ENCODE measurements at places on chromosomes 3 and 15.

- no peak for DNase-seq
These were observed 932 bp downstream of the GSK3B start for GRCh38 chr3:120093119-120093910.

DNA sequence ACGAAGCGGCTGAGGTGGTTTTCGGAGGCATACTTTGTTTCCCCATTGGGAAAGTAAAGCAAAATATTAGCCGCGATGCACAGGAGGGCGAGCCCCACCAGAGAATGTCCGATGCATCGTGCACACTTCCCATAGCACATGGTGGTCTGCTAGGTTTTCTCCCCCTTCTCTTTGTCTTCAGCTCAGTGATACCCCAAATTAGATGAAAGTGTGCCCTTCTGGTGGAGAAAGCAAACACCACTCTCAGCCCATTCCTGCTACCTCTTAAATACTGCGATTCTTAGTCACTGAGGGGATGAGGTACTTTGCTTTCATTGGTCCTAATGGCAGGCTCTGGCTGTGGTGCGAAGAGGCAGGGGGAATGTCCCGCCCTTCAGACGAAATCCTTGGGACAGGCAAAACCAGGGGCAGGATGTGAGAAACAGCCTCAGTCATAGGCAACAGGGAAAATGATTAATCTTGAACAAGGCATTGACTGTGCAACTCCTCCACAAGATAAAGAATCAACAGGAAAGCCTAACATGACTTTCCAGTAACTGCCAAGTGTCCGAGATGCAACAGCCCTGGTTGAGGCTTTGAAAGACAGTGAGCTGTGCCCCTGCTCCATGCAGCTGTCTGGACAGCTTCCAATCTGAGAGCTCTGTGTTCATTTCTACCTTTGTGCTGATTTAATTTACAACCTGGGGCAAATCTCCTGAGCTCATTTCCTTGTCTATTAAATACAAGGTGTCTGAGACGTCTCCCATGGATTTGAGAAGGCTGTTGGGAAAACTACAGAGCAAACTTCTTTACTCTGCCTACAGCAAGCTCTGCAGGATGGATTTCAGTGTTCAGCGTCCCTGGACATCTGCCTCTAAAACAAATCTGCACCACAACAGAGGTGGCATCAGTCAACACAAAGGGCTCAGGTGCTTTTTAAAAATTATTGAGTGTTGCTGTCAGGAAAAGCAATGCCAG, at the start of gene TM4SF1:
TM4SF1 (minus strand) TSS at position 242 of the 957 bp plus-strand sequence; CDS start at position 140, 102 bp downstream.
- DNase-seq, result peak; percentile 40

- DNase-seq, result no peak
These were observed 311.5 kb downstream of the EDEM1 start for GRCh38 chr3:5498981-5499380.

DNA sequence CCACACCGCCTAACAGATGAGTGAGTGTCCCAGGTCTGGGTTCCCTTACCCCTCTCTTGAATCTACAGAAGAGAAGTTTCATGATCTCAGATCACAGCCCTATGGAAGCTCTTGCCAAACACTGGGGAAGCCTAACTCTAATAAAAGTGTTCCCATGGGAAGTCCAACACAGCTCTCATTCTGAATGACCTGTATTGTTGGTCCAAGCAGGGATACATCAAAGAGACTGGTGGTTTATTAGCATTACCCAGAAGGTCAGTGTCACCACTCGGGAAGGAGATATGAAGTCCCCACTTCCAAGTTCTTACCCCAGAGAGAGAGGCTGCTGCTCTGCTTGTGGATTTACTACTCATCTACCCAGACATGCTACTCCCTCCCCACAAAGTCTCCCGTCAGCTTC, 9.0 kb upstream of the NCBP2 start:
- DNase-seq, result no peak

GRCh38 chr15:67241132-67241855, 13.2 kb downstream of the AAGAB start:
- DNase-seq, result no peak

DNA sequence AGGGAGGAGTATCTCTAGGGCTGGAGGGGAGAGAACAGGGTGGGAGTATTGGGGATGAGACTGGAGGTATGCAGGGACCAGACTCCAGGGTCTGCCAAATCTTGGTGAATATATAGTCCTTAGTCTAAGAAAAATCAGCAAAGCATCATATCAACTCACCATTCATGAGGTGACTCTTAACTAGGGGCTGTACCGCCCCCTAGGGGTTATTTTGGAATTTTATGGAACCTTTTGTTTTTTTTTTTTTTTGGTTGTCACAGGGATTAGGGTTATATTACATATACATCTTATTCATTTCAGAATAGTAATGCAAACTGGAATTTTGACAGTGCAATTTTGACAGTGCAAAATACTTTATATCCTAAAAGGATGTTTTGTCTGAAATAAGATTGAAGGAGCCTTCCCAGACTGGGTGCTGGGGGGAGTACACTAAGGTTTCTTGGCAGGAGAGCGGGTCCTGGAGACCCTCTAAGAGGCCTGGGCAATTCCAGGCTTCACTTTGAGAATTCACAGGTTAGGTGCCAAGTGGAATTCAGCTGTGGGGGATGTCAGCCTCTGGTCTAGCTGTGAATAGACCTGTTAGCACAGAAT, 7.5 kb downstream of the CMTM7 start:
- no peak for DNase-seq

DNA sequence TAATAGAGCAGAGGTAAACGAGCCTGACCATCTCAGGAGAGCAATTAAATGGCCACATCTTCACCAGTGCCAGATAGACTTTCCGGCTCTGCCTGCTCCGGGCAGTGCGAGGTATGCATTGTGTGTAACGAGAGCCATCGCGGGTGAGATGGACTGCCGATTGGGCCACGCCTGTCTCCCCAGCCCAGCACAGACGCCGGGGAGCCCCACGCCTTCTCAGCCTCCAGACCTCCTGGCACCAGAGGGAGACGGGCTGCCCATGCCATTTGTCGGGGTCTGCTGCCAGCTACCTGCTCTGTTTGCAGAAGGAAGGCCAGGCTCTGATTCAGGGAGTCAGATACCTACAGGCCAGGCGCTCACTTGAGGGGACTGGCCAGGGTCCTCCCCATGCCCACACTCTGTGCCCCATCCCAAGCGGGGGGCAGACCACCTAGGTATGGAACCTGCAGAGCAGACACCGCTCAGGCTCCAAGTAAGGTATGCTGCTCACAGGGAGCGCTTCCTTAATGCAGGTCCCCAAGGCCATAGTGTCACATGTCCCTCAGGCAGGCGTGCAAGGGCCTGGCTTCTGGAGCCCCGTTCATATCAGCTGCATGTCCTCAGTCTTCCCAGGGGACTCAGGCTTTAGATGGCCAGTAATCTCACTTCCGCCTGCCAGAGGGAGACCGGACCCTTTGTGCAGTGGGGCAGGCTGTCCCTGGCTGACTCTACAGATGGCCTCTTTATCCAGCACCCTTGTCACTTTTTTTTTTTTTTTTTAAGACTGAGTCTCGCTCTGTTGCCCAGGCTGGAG, 62.2 kb downstream of the DNAJB8 start:
- no peak for DNase-seq

DNA sequence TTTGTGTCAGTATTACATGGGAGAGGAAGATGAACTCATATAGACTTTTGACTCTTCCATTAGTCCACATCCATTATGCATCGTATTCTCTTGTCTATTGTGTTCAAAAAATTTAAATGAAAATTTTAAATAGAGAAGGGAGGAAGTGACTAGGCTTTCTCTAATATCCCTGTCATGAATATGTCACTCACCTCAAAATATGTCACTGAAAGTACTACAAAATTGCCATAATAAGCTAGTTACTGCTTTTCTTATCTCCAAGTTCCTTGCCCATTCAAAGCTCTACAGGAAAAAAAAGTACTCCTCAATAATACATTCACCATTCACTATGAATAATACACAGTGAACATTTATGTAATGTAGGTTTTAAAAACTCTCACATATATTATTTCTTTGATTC, 22.3 kb upstream of the GHSR start:
- no peak for DNase-seq

DNA sequence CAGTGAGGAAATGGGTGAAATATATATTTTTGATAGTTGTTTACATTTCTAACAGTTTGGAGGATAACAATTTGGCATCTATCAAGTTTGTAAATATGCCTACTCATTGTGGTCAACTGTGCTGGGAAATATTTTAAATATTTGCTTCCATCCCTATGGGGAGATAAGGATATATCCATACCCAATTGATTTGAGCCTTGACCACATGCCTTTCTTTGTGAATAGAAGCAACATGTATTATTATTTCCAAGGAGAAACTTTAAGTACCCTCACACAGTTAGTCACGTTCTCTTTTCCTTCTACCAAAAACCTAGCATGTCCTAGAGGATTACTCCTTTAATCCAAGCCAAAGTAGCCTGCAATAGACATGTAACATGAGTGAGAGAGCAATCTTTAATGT, 245.4 kb upstream of the CBLB start:
- no peak for DNase-seq

All from left colon (tissue), 2 donors.